ENCODE measurements at places on chromosomes 3 and 15.

GRCh38 chr3:23161896-23162570 lies 41.1 kb upstream of the UBE2E2 start:
- DNase-seq = no peak

DNA sequence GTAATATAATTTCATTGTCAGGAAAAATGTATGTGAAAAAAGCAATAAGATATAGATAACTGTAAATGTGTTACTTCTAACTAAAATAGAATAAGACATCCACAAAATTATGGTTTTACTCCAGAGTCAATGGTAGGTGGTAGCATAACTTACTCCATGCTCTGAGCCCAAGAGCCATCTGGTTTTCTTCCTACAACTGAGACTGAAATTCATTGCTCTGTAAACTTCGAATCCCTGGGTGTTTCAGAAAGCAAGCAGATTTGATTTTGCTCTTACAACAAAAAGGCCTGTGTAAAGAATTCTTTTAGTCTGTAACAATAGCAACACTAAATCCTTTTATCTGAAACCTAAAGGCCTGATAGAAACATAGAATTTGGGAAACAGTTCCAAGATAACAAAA lies 805.9 kb downstream of the AGBL1 start:
- no peak for DNase-seq

DNA sequence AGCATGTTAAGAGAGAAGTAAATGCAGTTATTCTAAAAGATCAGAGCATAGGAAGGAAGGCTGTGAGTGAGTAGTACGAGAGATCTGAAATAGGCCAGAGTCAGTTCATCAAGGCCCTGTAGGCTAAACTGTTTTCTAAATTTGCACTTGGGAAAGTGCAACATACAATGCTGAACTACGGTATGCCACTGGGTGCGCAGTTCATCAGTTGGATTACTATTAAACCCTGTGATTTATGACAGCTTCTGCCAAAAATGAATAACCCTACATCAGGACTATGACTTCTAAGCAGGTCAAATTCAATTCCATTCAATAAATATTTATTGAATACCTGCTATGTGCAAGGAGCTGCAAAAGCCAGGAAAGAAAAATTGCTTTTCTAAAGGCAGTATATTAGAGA lies 10.8 kb downstream of the CBLB start:
- DNase-seq = no peak

GRCh38 chr3:32200992-32201758 lies 37.3 kb upstream of the CMTM8 start:
- no peak for DNase-seq

- no peak for DNase-seq
Measured at GRCh38 chr15:101469520-101470288, 19.8 kb downstream of the PCSK6 start.

GRCh38 chr3:109114746-109115145 lies 3.2 kb downstream of the MORC1 start:
- no peak for DNase-seq

GRCh38 chr15:80779658-80780415 lies 667 bp downstream of the CEMIP start:
- no peak for DNase-seq

- no peak for DNase-seq
Measured at GRCh38 chr3:170352936-170353335, 4.6 kb upstream of the SKIL start.

DNA sequence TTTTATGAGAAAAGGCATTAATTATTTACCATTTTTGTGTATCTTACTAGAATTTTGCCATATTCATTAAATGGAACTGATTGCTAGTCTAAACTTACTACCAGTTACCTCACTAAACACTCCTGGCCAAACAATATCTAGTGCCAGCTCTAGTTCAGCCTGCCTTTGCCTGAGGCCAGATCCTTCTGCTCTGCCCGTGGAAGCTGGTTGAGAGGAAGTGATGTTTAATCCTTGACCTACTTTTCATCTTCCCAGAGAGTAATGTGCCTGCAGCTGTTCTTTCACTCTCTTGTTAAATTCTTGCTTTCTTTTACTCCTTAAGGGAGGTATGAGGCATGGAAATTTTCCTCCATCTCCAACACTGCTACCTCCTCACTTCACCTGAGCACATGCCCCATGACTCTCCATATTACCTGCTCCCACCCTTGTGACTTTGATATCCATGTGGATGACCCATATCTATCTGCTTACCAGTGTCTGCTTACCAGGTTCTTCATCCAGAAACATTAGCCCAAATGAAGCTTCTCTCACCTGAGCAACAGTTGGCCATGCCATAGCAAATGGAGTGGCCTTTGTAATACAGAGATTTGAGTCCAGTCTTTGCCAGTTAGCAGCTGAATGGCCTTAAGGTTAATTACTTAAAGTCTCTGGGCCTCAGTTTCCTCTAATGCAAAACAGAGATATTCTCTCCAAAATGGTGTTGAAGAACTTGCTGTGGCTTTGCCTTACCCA lies 53.4 kb downstream of the UBE2E1 start:
- no peak for DNase-seq

DNA sequence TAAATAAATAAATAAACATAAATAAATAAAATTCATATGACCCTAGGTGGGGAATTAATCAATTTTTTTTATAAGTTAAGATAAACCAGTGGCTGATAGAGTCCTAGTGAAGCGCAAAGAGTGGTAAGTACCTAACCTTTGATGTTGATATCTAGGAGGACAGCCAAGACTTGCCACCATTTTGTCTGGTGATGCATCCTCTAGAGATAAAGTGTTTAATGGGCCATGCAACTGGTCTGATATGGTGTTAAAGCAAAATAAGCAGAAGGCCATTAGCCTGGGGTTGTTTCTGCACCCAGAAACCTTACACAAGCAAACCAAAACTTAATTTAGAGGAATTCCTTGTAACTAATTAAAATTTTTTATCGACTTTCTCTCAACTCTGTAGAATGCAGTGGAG lies 9.6 kb upstream of the USP8 start:
- no peak for DNase-seq

- DNase-seq = no peak
Measured at GRCh38 chr3:12399226-12399625, 85.1 kb upstream of the TSEN2 start.
